ENCODE measurements at places on chromosomes 5 and 9.

DNA sequence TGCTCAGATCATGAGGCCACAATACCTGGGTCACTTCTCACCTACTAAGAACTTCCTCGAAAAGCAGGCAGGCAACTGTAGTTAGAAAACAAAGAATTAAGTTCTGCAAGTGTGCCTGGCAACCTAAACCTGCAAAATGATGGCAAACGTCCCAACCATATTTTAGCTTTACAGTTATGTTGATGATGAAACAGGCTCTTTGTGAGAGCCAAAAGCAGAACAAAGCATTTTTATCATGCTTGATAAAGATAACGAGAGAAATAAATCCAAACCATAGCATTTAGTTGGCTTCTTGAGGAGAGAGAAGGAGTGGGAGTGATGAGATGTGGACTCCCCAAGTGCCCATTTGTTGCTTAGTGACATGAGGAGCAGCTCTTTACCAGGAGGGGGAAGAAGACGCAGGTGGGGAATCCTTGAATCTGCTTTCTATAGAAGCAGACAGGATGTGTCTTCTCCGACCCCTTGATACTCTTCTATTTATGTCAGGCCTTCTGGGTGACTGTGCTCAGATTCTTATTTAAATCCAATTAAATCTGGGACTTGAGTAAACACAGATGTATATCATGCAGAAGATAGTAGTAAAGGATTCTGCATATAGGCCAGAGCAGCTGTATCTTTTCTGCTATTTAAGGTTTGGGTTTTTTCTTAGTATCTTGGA is 221.2 kb downstream of the TMEM167A start:
- DNase-seq, result peak; percentile 27

GRCh38 chr5:173786286-173787187 is 101.6 kb upstream of the CPEB4 start:
- no peak for DNase-seq

DNA sequence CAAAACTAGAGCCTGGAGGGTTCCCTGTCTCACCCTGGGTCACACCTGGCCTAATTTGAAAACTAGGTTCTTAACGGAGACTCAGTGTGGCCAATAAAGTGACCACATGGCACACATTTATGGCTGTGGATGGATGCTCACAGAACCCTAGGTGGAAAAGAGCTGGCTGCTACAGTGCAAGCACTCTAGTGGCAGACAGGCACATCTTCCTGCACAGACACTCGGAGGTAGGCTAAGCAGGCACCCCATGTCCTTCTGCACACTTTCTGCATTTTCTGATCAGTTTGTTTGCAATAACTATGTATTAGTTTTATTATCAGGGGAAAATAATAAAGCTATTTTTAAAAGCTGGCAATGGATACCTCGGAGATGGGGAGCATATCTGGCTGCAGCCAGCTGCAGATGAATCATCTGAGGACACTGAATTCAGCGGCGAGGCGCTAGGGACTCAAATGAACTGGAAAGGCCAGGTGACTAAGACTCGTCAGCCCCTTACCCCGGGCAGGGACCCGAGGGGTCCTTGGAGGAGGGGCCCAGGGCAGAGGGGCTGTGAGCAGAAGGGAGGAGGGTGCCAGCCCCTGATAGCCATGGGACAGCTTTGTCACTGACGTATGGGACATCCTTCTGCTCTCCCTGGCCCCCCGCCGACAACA is 96.2 kb downstream of the OLFM1 start:
- DNase-seq, result no peak

DNA sequence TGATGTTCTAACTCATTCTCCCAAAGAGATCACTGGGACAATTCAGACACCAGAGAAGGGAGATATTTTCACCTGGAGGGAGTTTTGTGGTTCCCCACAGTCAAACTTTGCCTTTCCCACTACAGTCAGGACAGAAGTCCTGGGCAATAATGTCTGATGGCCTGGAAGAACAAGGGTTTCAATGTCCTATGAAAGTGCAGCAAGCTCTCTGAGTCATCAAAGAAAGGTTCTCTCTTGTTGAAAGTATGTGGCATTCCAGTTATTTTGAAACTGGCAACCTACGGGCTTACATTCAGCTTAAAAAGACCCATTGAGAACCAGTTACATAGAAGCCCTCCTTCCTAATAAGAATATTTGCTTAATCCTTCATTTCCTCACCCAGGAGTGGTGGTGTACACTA is 103.9 kb downstream of the INSYN2B start:
- peak; percentile 28 for DNase-seq

- no peak for DNase-seq
Measured at GRCh38 chr5:166330036-166330435, 1961.4 kb upstream of the WWC1 start.

GRCh38 chr5:73692166-73692640 is 66.2 kb downstream of the ARHGEF28 start:
- DNase-seq, result peak; percentile 89

- no peak for DNase-seq
Measured at GRCh38 chr5:107184066-107184465, 486.7 kb downstream of the EFNA5 start.

All from fibroblast of skin of abdomen (primary cell).